ENCODE measurements at places on chromosomes 12 and 14.

DNA sequence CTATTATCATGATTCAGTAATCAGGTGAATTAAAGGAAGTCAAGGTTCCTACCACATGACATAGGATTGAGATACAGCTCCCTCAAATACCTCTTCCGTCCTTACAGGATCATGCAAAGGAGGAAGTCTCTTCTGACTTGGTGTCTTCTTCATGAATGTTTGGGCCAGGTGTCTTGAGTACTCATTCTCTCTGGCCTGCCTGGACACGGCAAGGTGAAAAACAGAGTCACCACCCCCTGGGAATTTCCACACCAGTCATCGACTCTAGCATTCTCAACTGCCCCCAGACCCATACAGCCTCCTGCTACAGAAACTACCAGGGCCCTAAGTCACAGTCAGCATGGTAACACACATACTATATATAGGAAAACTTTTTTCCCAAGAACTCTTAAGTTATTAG, 44.9 kb upstream of the LTBP2 start:
- no peak for DNase-seq

- DNase-seq = peak; percentile 9
These were observed 60.7 kb downstream of the SLC6A12 start for GRCh38 chr12:153080-153746.

- DNase-seq = no peak
These were observed 390.0 kb downstream of the AEBP2 start for GRCh38 chr12:19829100-19829853.

DNA sequence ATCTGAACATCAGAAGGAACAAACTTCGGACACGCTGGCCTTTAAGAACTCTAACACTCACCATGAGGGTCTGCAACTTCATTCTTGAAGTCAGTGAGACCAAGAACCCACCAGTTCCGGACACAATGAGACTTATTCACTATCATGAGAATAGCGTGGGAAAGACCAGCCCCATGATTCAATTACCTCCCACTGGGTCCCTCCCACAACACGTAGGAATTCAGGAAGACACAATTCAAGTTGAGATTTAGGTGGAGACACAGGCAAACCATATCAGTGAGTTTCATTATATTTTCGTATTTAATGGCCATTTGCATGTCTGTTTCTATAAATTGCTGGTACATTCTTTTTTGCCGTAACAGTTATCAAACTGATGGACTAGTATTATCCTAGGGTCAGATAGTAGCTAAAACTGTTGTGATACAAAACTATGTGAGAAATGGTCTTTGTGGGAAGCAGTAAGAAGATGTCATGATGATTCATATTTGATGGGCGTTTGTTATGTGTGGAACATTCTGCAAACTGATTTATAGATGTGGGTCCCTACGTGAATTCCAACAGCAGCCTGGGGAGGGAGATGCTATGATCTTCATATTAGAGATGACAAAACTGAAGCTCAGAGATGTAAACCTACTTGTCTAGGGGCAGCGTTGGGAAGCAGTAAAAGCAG, 282.4 kb upstream of the TMEM132C start:
- no peak for DNase-seq

DNA sequence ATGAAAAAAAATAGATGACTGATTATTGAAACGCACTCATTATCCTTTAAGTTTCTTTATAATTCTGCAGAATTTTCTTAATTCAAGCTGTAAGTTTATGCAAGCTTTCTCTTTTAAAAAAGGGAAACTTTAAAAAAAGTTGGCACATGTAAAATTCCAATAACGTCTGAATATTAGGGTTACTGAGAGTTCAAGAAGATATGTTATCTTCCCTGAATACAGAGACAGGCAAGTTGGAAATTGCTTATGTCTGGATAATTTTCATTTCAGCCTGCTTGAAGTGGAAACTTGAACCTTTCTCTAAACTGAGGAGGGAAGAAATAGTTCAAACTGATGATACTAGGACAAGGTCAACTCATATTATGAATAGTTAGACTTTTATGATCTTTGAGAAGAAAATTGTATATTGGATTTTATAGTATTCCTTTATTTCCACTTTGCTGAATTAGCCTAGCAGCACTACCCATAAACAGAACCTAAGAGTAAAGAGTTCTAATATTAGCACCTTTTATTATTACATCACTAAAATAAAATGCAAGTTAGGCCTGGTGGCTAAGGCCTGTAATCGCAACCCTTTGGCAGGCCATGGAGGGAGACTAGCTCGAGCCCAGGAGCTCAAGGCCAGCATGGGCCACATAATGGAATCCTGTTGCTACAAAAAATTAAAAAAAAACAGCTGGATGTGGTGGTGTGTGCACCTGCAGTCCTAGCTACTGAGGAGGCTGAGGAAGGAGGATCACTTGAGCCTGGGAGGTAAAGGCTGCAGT, 288.0 kb downstream of the TRHDE start:
- DNase-seq = no peak

DNA sequence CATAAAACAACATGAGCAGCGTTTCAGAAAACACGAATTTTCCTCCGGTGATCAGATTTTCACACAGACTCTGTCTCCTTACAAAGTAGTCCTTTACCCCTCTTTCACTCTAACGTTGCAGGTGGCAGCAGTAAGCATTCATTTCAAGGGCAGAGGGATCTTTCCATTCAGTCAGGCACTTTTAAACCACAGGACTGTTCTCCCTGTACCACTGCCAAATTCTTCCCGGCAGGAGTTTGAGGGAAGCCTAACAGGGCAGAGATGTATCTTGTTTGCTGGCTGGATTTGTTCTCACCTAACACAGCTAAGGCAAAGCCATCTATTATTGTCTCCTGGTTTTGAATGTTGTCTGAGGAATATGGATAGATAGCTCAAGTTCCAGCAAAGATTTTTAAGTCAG, 1187.3 kb upstream of the SEL1L start:
- DNase-seq = no peak

GRCh38 chr12:55664826-55665225, 28.1 kb downstream of the OR10P1 start:
- DNase-seq = no peak

DNA sequence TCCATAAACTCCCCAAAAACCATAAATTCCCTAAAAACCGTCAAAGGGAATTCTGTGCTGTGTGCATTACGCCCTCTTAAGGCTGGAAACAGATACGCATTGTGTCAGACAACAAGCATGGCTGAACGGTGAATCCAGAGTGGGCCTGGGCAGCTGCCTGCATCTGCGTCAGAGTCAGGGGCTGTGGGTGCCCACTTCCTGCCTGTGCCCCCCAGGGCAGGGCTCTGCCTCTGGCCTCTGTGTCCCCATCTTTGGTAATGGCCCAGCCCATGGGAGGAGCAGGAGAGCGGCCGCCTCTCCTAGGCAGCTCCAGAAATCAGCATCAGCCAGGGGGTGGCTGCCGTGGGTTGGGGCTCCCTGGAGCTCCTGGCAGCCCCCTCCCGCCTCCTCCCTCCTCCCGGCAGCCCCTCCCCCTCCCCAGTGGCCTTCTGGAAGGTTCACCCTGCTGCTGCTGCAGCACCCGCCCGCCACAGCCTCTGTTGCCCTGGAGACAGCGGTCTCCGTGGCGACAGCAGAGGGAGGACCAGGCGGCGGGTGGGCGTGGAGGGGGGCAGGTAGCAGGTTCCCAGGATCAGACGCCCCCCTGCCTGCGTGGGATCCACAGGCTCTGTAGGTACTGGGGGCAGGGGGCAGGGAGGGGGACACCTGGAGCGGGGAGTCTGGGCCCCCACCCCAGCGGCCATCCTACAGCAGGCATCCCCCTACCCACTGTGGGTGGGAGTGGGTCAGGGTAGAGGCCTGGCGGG, 5.9 kb downstream of the MMP17 start:
- DNase-seq = peak; percentile 32

DNA sequence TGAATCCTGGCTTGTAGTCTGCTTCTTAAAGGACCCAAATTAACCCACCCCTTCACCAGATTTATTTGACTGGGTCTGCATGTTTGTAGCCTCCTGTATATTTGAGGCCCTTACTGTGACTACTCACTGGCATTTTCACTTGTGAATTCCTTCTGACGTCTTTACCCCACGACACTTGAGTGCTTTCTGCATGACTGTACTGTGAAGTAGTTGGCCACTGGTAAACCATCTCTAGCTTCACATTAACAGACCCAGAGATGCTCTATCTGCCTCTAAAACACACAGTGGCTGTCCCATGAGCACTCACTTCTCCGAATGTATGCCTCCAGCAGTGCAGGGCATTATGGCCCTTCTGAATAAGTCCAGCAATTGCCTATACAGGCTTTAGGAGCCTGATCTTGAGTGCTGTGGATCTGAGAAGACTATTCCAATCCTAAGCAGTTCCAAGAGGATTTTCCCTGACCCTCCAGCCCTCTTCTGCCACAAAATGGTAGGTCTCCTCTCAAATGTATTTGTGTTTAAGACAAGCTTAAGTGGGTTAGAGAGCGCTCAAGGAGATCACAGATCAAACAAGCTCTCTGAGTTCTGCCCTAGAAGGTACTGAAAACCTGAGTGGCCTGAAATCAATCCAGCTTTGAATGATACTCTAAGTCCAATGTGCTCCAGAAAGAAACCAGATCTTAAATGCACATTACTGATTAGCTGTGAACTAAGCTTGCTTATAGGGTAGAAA, 534.7 kb downstream of the RPS29 start:
- no peak for DNase-seq

- no peak for DNase-seq
These were observed at the start of gene LHX5 for GRCh38 chr12:113471619-113472171. Gene LHX5 (minus strand): TSS chr12:113471871. CDS start chr12:113471498, 373 bp downstream.

DNA sequence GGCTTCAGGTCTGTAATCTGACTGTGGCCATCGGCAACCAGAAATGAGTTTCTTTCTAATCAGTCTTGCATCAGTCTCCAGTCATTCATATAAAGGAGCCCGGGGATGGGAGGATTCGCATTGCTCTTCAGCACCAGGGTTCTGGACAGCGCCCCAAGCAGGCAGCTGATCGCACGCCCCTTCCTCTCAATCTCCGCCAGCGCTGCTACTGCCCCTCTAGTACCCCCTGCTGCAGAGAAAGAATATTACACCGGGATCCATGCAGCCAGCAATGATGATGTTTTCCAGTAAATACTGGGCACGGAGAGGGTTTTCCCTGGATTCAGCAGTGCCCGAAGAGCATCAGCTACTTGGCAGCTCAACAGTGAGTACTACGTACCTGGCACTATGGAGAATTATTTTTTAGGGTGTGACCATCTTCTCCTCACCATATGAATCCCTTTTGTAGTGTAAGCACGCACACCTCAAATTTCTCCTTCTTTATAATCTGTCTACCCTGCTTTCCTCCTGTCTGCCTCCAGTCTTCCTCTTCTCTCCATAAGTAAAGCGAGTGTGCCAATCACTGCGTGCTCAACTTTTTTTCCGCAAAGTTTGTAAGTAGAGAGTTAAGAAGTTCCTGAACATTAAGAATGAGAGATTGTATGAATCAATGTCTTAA, at the start of gene TPH2:
Gene TPH2 (plus strand): TSS at position 118 of the 658 bp plus-strand sequence. CDS start 142 bp downstream, at position 260.
- peak; percentile 46 for DNase-seq

DNA sequence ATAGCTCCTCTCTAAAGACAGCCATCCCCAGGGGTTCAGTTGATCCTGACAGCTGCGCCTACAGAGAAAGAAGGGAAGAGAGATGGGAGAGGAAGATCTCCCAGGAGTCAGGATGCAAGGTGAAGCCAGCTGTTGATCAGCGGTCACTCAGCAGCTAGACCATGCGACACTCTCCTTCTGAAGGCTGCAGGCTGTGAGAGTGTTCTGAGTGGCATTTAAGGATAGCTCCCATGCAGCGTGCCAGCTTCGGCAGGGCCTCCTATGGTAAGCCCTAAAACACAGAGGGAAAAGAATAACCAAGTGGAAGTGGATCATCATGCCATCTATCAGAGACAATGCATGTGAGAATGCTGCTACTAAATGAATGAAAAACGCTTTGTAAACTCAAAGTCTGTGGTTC, 197.9 kb upstream of the NUDT4 start:
- DNase-seq = no peak

DNA sequence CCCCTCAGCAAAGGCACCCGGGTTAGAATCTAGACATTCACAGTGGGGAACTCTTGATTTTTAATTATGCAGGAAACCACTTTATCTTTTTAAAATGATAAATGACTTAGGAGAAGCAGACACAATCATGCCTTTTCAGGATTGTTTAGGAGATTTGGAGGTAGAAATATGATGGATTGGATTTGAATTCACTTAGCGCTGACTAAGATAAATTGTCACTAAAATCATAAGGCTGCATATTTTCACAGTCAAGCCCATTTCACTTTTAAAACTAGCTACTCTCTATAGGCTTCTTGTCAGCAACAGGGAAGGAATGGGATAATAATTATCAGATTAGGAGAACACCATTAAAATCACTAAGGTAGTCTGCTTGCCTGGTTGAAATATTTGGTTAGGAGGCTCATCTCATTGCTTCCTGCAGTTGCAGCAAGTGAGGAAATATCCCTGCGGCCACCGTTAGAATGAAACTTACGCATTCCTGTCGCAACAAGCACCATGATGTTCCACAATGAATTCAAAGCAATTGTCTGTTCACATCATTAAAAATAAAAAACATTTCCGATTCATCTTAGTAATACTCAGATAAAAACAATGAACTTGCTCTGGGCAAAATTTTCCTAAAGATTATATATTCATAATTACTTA, 31.9 kb downstream of the DACT1 start:
- no peak for DNase-seq

DNA sequence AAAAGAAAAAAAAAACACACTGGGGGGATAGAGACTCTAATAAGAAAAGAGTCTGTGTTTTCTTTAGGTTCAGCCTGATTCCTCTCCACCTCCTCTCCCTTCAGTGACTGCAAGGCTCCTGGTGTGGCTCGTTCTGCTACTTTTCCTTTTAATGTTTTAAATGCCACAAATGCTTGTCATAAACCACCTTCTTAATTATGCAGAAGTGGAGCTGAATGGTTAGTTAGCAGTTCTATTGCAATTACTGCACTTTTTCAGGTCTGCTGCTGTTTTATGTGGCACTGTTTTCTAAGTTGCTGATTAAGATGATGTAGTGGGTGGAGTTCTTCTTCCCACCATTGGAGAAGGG, 878.1 kb downstream of the DIO2 start:
- no peak for DNase-seq

DNA sequence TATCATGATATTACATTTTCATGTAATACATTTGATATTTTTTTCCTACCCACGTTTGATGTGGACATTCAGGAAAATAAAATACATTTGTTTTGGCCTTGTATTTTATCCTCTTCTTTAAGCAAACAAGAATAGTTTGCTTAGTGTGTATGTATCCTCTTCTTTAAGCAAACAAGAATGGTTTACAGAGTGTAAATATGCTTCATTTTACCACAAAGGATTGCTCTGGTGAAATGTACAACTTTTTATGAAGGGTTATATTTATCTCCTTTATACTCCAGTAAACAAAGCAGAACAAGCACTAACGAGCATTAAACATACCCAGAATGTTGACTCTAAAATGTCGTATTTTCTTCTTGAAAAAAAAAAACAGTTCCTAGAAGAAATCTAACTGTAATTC, 244.7 kb downstream of the KCNH5 start:
- no peak for DNase-seq

DNA sequence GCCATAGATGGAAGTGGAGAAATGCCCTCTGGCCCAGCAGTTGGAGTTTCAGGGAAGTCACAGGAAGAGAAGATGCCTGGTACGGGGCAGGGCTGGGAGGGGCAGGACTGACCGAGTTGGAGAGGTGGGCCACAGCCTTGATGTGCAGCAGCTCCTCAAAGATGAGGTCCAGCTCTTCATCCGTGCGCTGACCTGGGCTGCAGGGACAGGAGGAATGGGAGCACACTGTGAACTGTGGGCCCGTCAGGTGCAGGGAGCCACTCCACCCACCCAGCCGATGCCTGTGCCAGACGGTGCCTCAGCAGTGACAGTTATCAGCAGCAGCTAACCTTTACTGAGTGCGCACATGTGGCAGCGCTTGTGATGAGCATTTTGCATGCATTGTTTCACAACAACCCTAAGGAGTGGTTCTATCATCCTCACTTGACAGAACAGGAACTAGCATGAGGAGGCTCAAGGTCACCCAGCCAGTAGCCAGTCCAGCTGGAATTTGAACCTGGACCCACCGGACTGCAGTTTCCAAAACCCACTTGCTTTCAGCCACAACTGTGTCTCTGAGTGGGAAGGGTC, 8.4 kb downstream of the RAPGEF3 start:
- DNase-seq = no peak
